ENCODE measurements at places on chromosomes 4 and X.

- no peak for DNase-seq
These were observed 450.0 kb upstream of the RASGEF1B start for GRCh38 chr4:81921751-81922159.

DNA sequence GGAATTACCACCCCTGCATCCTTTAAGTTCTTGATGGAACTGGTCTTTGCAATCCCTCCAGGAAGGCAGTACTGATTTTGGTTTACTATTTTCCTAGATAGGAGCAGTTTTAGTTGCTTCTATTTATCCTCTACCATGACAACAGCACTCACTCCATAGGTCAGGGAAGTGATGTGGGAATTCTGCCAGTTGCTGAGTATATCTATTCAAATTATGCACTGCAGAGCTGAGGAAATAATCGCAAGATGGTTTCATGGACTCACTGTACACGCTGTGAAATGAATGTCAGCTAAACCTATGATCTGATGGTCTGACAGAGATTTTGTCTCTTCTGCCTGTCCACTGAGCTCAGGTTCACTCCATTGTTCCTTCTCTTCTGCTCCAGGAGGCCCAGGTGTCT is 135.8 kb downstream of the FAAH2 start:
- DNase-seq: no peak

- no peak for DNase-seq
These were observed 39.8 kb upstream of the ASMTL start for GRCh38 chrX:1492421-1493012.

DNA sequence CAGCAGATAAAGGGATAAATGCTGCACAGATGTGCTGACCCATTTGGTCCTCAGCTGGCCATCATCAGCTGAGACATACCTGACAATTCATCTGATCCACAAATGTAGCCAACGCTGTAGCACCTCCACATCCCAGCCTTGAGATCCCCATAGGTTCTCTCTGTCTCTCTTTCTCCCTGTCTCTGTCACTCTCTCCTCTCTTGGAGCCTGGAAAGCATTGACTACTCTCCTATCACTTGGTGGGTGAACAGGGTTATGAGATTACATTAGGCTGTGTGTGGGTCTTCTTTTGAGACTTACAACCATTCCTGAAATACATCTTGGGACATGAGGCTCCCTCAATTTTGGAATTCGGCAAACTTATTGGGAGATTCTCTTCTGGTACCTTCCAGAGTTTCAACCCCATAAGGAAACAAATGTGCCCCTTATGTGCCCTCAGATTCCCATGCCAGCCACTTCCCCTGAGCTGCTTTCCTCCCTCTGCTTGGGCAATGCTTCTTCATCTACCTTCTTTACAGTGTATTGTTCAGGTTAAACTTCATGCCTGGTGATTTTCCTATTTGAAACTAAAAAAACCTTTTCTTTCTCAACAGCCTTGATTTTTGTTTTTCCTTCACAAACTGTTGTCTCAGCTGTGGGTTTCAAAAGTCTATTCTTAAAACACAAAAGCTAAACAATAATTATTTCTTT is 29.1 kb upstream of the FGF2 start:
- DNase-seq: no peak

DNA sequence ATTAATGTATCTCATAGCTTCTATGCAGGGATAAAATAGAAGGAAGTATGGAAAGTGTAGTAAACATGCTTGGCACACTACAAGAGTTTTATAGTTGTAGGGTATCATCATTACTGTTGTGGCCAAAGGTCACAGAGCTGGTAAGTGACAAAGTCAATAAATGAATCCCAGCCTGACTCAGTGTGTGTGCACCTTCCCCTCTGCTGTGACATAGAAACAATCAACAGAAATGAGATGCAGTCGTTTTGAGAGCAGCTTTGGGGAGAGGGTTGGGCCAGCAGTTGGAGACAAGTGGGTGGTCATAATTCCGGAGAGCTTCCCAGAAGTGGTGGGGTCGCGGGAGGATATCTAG is 82.4 kb upstream of the RBPJ start:
- DNase-seq: no peak

- DNase-seq: peak; percentile 55
These were observed 6.6 kb downstream of the SMS start for GRCh38 chrX:21946925-21947641.

GRCh38 chr4:14856934-14857235 is 145.4 kb upstream of the CPEB2 start:
- no peak for DNase-seq

GRCh38 chr4:81490403-81491160 is 18.9 kb upstream of the RASGEF1B start:
- DNase-seq: no peak

- DNase-seq: no peak
These were observed 30.4 kb upstream of the PAGE1 start for GRCh38 chrX:49725923-49726904.

DNA sequence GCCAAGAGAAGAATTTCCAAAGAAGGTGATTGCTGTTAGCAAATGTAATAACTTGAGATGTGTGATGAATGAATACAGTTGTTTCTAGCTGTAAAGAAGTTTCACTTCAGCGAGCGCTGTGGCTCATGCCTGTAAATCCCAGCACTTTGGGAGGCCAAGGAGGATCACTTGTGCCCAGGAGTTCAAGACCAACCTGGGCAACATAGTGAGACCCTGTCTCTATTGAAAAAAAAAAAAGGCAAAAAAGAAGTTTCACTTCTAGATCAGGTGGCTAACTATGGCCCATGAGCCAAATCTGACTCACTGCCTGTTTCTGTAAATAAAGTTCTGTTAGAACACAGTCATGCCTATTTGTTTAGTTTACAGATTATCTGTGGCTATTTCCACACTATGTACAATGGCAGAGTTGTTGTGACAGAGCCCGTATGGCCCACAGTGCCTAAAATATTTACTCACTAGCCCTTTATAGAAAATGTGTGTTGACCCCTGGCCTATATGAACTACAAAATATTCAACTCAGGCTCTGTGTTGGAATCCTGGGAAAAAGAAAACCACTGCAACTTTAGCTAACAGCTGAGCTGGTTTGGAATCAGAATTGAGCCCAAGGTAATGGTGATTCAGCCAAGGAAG is 54.1 kb upstream of the PRPS1 start:
- peak; percentile 58 for DNase-seq

GRCh38 chr4:38290366-38290765 is 330.2 kb downstream of the PTTG2 start:
- DNase-seq: peak; percentile 49

DNA sequence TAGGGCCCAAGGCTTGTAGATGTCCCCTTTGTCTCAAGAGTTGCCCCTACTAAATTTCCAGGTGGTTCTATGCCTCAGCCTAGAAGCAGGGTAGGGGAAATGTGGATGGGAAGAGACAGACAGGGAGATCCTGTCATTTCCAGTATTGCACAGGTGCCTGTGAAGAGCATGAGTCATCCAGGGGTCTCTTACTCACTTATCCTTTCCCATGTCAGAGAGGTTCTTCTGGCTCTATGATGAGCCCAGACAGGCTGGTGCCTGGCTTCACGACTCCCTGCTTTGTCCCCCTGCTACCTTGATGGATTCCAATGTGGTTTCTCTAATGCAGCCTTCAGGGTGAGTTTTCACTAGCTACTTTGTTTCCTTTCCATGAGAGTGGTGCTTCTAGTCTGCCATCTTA is 35.2 kb upstream of the DDX60 start:
- DNase-seq: no peak

DNA sequence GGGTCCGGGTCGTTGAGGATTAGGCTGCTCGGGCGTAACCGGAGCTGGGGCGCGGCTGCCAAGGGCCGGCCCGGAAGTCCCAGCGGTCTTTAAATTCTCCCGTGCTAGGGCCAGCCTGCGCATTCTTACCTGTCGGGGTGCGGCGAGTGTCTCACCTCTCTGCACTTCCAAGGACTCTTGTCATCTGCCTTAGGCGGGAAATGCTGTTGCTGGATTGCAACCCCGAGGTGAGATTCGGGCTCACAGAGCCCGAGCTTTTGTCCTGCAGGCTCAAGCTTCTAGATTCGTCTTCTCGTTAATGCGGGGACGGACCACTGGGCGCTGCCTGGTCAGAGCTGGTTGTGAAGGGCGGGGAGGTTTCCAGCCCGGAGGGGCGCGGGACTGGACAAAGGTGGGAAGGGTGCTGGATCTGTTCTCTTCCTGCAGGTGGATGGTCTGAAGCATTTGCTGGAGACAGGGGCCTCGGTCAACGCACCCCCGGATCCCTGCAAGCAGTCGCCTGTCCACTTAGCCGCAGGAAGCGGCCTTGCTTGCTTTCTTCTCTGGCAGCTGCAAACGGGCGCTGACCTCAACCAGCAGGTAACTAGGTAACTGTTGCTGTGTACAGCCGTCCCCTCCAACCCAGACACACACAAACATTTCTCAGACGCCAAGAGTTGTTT is at the start of gene ANKRD37:
TSS of gene ANKRD37 (plus strand) at position 118 of the 662 bp plus-strand sequence. CDS start at position 201, 83 bp downstream.
- peak; percentile 53 for DNase-seq

GRCh38 chr4:22129454-22130029 is 181.0 kb upstream of the KCNIP4 start:
- DNase-seq: peak; percentile 51

DNA sequence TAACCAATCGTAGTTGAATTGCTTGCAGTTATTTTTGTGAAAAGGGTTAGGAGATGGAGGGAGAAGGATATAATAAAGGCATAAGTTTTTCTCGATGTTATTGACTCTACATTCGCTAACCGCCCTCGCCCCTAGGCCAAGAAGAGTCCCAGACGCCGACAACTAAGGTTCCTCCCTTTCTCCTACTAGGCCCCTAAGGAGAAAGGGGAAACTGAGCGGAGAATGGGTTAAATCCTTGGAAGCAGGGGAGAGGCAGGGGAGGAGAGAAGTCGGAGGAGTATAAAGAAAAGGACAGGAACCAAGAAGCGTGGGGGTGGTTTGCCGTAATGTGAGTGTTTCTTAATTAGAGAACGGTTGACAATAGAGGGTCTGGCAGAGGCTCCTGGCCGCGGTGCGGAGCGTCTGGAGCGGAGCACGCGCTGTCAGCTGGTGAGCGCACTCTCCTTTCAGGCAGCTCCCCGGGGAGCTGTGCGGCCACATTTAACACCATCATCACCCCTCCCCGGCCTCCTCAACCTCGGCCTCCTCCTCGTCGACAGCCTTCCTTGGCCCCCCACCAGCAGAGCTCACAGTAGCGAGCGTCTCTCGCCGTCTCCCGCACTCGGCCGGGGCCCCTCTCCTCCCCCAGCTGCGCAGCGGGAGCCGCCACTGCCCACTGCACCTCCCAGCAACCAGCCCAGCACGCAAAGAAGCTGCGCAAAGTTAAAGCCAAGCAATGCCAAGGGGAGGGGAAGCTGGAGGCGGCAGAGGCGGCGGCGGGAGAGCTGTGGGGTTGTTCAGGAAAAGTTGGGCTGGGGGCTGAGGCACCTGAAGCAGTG is 5.9 kb downstream of the ATOH1 start:
- no peak for DNase-seq

DNA sequence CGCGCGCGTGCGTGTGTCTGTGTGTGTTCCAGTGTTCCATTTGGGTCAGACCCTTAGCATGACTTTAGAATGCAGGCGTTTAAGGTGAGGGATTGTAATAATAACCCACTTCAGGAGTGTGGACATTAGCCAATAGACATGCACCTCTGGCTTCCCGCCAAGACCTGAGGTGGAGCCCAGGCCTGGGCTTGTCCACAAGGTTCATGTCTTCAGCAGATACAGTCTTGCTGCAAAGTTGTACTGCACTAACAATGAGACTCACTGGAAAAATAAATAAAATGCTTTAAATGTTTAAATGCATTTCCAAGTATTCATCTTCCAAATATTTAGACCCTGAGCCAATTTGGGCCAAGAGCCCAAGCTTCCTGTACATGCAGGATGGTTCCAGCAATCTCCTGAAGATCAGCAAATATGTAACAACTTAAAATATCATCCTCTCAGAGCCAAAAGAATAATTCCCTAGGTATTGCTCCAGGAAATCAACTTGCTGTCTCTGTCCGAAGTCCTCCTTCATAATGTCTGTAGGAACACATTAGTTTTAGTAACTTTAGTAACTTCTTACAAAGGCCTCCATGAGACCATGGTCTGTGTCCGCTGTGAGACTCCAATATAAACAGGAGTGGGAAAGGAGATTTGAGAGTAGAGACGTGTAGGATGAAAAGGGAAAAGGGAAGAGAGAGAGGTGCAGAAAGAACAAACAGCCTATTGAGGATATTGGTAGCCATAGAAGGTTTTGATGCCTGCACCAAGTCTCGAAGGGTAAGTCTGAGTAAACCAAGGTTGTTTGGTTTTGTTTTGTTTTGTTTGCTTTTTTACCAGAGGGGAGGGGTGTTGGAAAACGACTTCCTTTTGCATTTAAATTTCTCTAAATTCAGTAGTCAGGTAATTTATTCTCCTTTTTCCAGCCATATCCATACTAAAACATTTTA is 98.5 kb upstream of the KLF3 start:
- peak; percentile 2 for DNase-seq

DNA sequence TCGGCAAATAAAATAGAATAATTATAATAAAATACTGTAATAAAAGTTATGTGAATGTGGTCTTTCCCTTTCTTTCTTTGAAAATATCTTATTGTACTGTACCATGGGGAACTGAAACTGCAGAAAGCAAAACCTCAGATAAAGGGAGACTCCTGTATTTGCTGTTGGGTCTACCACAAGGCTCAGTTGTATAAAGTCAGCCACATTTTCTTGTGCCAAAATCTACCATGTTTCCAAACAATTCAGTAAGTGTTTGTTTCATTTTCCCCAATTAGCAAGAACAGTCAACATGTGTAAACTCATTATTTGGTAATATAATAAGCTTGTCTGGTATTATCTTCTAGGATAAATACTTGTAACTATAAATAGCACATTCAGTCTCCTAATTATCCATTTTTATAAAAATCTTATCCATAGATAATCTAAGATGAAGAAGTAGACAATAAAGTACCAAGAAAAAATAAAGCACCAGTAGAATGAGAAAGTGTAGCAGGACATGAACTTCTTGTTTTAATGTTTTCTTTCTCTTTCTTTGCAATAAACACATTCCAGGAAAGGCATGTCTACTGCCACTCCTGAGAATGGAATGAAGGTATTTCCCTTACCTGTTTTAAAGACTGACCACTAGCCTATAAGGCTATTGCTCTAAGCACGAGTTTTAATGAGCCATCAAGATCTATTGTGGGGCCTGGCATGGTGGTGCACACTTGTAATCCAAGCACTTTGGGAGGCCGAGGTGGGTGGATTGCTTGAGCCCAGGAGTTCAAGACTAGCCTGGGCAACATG is 15.0 kb upstream of the OTUD4 start:
- DNase-seq: no peak

DNA sequence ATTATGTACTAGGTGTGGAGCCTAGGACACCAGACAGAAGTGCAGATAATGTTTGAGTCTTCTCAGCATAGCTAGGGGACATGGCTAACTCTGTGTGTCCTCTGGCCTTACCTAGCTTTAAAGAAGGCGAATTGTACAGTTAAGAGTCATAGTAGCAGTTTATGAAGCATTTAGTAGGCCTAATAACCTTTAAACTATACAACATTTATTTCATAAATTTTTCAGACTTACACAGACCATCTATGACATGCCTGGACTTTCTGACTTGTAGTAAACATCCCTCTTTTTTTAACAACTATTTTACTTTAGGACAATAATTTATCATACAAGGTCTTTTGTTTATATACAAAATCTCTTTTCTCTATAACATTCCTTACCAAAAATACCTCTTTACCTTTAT is 37.4 kb downstream of the ETNPPL start:
- no peak for DNase-seq

DNA sequence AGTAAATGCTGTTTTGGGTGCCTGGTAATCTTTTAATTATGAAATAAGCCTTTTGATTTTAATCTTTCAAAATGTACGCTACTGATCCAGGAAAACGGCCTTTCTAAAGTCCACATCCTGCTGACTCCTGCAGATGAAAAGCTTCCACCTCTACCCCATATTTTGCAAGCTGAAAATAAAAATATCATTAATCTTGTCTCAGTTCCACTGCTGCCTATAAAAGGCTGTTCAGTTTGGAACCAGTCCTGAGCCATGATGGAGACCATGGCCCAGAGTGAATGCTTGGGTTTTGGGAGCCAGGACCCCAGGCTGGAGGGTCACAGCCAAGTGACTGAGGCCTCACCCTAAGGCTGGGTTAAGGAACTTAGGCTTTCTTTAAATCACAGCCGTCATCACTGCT is 110.8 kb downstream of the AFF1 start:
- DNase-seq: no peak
